H4 (cell line): ENCODE measurements at places on chromosomes 7 and 10. TPM values are rescaled to one million over a fixed set of nuclear protein-coding genes. Genes with fewer than 3 reads are reported as not detected.

The HYAL4 gene
- 0.37 TPM in 1 of 2 replicates, not detected in the other for total RNA-seq

The ANKRD30A gene
- total RNA-seq = 0.41 and 1.2 TPM in 2 replicates

The ADAM22 gene
- total RNA-seq = 9.1 and 15.0 TPM in 2 replicates

The SLC25A28 gene
- 7.1 and 19.8 TPM in 2 replicates for total RNA-seq

The TSPAN13 gene
- total RNA-seq = 55.0 and 80.5 TPM in 2 replicates

The FAM25C gene
- total RNA-seq = not detected in 2 replicates

The ORAI2 gene
- 35.9 and 37.3 TPM in 2 replicates for total RNA-seq

The CFAP46 gene
- total RNA-seq = 1.0 and 4.8 TPM in 2 replicates

The RSPH10B2 gene
- total RNA-seq = 0.06 TPM in 1 of 2 replicates, not detected in the other

The CBLL1 gene
- total RNA-seq = 38.5 and 38.9 TPM in 2 replicates

The ZNF365 gene
- total RNA-seq = 0.85 and 2.6 TPM in 2 replicates

The TNKS2 gene
- 13.1 and 13.2 TPM in 2 replicates for total RNA-seq

The FLNC gene
- 0.10 and 0.14 TPM in 2 replicates for total RNA-seq

The IKZF1 gene
- total RNA-seq = 0.06 and 1.2 TPM in 2 replicates

The TSPAN33 gene
- 9.4 and 11.2 TPM in 2 replicates for total RNA-seq

The SH2B2 gene
- 1.8 and 3.3 TPM in 2 replicates for total RNA-seq

The CDC14C gene
- total RNA-seq = 0.06 TPM in 1 of 2 replicates, not detected in the other

The PNLIPRP1 gene
- not detected in 2 replicates for total RNA-seq

The CNNM1 gene
- not detected in 2 replicates for total RNA-seq

The GJD4 gene
- total RNA-seq = not detected in 2 replicates

The ANKRD7 gene
- total RNA-seq = 1.4 and 2.0 TPM in 2 replicates
